Stimulated activated CD4-positive, alpha-beta T cell treated with anti-CD3 and anti-CD28 coated beads, TNF-alpha, amount 100 ng/mL, for 24 hours (primary cell): ENCODE measurements at places on chromosomes 12 and 14.

GRCh38 chr12:62116986-62117385, 143.2 kb upstream of the USP15 start:
- DNase-seq = no peak

DNA sequence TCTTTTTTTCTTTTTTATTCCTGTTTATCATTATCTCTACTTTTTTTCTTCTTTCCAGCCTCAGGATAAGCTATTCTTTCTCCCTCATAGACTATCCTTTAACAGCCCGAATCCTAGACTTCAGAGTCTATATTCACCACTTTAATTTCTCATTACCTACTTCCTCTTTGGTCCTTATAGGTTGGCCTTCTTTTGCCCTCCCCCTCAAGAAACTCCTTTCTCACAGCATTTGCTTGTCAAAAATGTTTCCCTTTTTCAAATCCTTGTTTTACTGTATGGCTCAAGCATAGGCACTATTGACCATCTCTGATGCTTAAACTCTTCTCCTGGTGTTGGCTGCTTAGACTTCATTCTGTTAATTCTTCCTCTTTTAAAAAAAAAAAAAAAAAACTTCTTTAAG, 52.5 kb downstream of the KIAA0586 start:
- DNase-seq = no peak

- no peak for DNase-seq
These were observed 61.8 kb downstream of the PHLDA1 start for GRCh38 chr12:75969768-75970167.

DNA sequence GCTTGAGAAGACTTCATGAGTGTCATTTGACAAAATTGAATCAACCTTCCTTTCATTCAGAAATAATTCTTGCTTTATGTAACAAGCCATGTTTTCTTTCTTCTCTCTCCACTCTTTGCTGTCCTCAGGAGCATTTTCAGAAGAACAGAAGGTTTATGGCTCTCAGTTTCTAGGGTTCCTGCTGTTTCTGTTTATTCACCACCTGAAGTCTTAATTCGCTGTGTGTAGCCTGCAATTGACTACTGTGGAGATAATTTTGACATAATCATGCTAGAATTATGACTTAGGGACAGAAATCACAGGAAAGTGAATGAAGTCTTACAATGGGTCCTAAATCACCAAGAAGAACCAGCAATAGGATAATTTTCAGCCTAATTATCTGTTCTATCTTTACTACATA, 7.2 kb upstream of the PLEKHG7 start:
- DNase-seq = no peak

DNA sequence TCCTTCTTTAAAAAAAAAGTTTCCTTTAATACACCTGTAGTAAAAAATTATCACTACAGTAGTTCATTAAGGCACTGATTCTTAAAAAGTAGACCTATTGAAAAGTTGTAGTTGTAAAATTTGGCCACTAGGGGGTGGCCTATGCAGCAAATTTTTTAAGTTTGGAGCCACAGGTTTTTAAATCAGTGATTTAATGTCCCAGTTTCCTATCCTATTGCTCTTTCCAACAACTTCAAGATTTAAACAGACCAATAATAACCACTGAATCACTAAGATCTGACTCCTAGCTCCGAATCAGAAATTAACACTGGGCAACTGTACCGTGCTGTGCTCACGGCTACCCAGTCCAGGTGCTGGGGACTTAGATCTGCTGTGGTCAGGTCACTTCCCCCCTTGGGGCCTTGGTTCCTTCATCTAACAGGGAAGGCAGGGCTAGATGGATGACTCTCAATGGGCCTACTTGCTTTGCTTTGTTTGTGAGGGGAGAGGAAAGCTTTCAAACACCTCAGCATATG, 279.3 kb downstream of the MED13L start:
- DNase-seq = no peak

DNA sequence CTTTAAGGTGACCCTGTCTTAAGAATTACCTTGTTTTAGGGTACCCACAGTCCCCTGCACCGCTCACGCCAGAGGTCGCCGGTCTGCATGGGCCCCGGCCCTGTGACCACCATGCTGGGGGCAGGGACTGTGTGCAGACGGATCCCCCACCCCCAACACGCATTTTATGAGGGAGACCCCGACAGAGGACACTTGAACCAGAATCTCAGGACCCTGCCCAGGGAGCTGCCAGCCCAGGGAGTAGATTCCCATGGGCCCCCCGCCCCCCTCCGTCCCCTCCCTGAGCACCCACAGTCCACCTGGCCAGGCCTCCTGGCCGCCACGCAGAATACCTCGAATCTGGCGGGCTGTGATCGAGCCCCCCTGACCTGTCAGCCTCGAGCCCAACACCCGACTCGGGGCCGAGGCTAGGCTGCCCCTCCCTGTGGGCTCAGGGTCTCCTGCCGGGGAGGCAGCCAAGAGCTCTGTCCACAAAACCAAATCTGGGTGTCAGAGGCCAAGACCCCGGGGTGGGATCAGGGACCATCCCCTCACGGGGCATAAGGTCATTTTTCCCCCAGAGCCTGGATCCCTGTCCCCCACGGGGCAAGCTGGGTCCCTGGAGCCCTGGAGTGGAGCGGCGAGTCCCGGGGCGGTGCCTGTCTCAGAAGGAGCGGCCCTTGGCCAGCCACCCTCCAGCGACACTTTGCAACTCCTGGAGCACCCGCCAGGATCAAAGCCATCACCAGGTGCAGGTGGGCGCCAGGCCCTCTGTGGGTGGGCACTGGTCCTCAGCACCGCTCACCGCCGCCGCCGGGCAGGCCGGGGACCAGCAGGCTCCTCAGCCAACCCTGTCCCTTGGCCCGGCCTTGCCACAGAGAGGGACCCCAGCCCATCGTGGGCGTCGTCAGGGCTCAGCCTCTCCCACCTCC, 155.8 kb upstream of the PKP2 start:
- no peak for DNase-seq

DNA sequence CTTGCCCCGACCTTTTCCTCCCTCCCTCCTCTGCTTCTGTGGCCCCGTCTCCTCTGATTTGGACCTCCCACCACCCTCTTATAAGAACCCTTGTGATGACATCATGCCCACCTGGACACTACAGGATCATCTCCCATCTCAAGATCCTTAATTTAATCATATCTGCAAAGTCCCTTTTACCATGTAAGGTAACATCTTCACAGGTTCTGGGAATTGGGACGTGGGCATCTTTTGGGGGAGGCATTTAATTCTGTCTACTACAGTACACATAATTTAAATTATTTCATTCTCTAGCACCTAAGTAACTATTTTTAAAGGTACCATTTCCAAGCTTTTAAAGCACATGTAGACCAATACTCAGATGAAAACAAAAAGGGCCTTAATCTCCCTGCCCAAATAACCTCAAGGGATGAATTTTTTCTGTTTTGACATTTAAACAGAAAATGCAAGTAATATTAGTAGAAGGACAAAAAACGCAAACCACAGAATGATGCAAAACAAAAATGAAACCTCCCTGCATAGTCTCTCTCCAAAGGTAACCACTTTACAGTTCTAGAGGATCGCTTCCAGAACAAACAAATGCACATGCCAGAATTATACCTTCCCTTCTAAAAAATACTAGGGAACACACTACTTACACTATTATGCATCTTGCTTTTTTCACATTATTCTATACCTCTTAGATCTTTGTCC, 222.1 kb downstream of the AACS start:
- DNase-seq = no peak

- DNase-seq = no peak
These were observed 341.5 kb upstream of the DDHD1 start for GRCh38 chr14:53494587-53494986.

GRCh38 chr12:48183876-48184548, 568 bp downstream of the CCDC184 start:
- no peak for DNase-seq

GRCh38 chr14:59997449-59997848, 77.5 kb downstream of the LRRC9 start:
- DNase-seq = no peak

- no peak for DNase-seq
These were observed 61.1 kb upstream of the FLRT2 start for GRCh38 chr14:85468816-85469215.

GRCh38 chr14:101037021-101037817, 133.7 kb upstream of the RTL1 start:
- DNase-seq = no peak

GRCh38 chr14:101361044-101361443, 200.3 kb upstream of the DIO3 start:
- no peak for DNase-seq

GRCh38 chr12:109009766-109010165, 11.1 kb downstream of the SVOP start:
- DNase-seq = no peak

DNA sequence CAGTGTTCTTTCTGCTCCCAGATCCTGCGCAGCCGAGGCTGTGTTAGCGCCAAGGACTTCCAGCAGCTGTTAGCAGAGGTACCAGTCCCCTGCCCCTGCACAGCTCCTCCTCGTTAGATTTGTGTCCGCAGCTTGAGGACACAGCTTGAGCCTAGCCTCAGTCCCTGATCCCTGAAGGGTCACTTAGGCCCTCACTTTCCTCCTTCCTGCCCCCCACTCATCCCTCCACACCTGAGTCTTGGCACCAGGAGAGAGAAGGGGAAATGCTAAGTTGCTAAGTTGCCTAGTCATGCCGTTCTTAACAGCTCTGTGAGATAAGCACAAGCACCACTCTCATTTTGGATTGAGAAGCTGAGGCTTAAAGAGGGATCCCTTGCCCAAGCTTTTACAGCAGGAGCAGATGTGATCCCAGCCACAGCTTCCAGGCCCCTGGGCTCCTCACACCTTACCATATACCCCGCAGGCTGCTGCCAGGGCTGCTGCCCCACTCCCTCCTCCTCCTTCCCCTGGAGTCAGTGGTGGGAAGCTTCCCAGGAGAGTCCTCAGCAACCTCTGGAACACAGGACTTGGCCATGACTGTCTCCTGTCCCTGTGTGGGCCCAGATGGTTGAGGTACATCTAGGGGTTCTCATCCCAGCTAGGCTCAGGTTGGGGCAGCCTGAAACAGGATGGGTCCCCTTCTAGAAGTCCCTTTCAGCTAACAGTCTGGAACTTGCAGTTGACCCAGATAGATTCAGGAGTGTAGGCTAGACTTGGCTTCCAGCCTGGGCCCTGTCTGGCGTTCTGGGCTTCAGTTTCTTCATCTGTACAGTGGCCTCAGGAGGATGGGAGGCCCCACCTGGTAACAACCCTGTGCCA, 975 bp downstream of the OGFOD2 start:
- DNase-seq = no peak

- no peak for DNase-seq
These were observed 383.6 kb downstream of the BCAT1 start for GRCh38 chr12:24565300-24565699.

GRCh38 chr14:33432407-33433023, 493.8 kb downstream of the NPAS3 start:
- DNase-seq = no peak

GRCh38 chr12:108297895-108298760, 41.0 kb downstream of the CMKLR1 start:
- no peak for DNase-seq

- DNase-seq = no peak
These were observed 597 bp downstream of the MLF2 start for GRCh38 chr12:6752167-6752920.

DNA sequence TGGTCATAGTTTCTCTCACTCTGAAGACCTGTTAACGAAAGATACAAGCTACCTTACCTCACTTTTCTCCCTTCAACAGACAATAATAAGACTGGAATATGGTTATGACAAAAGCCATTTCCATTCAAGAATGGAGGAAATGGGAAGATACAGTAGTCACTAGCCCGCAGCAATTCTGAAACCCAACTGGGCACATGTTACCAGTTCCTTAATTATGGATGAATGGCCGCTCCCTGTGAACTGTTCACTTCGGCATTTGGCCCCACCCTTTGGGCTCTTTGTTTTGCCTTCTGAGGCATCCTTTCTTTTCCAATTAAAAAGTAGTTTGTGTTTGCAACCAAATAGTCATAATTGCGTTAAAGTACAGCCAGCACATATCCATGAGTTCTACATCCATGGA, 19.0 kb downstream of the TRHDE start:
- no peak for DNase-seq

DNA sequence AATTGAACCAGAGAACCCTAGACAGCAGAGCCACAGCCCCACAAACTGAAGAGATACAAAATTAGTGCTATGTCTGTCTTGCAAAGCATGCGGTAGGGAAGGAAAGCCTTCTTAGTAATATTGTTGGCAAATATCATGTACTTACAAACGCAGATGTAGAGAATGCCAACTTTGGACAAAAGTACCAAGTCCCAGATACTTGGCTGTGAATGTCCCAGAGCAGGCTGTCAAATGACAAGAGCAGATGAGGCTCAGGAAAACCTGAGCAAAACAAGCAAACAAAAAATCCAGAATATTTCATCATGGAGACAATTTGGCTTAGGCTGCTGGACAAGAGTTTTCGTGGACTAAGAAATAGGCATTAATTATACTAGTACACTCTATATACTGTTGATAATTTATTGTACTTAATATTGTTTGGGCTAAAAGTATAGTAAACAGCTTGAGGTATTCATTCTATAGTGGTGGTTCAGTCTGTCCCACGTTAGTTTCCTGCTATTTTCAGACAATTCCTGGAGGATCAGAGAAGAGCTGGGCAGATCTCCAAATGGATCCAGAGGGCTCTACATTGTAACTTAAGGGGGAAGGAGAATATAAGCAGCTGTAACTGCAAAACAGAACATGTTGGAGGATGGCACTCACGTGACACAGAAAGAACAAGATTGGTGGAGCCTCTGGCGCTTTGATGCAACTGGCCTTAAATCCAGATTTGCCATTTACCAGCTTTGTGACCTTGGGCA, 329.8 kb downstream of the ATP23 start:
- no peak for DNase-seq

- DNase-seq = no peak
These were observed 86.0 kb upstream of the HIF1A start for GRCh38 chr14:61609191-61609843.

GRCh38 chr12:90460681-90461080, 494.3 kb downstream of the CCER1 start:
- DNase-seq = no peak

DNA sequence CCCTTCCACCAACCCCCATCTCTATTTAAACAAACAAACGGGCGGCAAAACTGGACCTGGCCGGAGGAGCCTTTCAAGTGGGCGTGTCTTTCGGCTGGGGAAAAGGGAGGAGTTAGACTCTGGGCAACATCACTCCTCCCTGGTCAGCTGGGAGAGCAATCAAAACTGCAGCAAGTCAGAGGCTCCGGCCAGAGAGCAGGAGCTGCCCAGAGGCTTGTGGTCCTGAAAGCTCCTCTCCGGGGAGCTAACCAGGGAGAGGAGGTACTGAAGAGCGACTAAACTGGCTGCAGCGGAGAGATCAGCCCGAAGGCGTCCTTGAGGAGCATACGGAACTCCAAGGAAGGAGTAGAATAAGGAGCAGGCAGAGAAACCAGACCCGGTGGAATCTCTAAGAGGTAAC, at the start of gene NEUROD4:
TSS of gene NEUROD4 (plus strand) at position 191 of the 400 bp plus-strand sequence. CDS start 6,466 bp downstream, outside the sequence.
- DNase-seq = no peak
